ENCODE measurements at places on chromosomes 13 and 19. TPM values are rescaled to one million over a fixed set of nuclear protein-coding genes. Genes with fewer than 3 reads are reported as not detected.

GRCh38 chr13:32669030-32669646, 82.9 kb downstream of the PDS5B start:
- no peak overlapping the region for H3K27ac ChIP-seq
- H3K36me3 ChIP-seq: peaks cover 4% of the 10 kb centered on the region
- no peaks in the 10 kb centered on the region for H3K27me3 ChIP-seq
- H3K4me1 ChIP-seq: no peaks in the 10 kb centered on the region

DNA sequence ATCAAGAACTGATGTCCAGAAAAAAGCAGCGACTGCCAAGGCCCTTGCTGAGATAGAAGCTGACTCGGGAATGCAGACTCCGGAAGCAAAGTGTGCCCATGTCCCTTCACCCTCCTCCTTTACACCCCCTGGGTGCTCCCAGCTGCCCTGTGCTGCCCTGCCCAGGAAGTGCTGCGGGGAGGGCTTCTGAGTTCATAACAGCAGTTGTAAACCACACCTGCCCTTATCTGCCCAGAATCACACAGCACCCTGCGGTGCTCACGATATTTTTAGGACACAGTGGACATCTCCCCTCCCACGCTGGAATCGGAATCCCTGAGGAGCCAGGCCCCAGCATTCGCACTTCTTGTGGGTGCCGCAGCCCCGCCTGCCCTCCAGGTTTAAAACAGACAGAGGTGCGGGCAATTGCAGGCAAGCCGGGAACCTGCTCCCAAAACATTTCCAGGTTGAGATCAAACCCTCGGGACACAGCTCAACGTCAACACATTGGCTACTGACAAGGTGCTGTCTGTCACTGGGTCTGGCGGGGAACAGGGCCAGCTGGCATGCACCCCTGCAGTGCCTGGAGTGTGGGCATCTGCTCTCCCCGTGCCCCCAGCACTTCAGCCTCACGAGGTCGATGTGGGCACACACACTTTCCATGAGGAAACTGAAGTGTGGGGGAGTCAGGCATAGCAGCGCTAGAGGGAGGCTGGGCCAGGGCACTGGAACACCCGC, 36.8 kb downstream of the RAB20 start:
- peaks cover 2% of the 10 kb centered on the region for H3K27me3 ChIP-seq
- no peaks in the 10 kb centered on the region for H3K36me3 ChIP-seq

DNA sequence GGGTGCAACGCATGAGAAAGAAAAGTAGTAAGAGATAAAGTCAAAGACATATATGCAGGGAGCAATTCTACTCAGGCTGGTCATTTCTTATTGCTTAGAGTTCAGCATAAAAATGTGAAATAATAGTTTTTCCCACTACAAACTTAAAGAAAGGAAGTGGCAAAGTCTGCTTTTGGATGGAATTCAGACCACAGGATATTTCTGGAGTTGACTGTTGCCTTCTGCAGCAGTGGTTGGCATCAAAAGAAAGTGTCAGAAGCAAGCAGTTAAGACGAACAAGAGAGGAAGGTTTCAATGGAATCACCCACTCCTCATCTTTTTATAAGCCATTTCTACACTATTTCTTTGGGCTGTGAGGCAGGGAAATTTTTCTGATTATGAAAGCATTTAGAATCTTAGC, 36.2 kb upstream of the TRPC4 start:
- no peaks in the 10 kb centered on the region for H3K27me3 ChIP-seq
- DNase-seq: no peak
- no peak overlapping the region for H3K4me3 ChIP-seq

DNA sequence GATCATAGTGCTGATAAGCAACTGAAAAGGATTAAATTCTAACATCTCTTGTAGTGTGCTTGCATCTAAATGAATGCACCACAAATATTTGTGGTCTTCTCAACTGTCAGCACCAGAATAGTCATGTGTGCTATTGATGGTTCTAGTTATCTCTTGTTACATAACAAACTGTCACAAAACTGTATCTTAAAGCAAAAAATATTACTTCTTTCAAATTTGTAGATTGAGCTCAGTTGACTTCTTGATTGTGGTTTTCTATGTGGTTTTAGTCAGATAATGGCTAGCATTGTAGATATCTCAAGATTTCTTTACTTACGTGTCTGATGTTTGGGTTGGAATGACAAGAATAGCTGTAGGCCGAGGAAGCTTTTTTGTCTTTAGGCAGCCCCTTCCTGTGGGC, 431.3 kb downstream of the SLITRK6 start:
- H3K27ac ChIP-seq: no peak overlapping the region
- H3K4me3 ChIP-seq: no peak overlapping the region
- H3K36me3 ChIP-seq: no peaks in the 10 kb centered on the region
- DNase-seq: no peak
- H3K4me1 ChIP-seq: no peaks in the 10 kb centered on the region

DNA sequence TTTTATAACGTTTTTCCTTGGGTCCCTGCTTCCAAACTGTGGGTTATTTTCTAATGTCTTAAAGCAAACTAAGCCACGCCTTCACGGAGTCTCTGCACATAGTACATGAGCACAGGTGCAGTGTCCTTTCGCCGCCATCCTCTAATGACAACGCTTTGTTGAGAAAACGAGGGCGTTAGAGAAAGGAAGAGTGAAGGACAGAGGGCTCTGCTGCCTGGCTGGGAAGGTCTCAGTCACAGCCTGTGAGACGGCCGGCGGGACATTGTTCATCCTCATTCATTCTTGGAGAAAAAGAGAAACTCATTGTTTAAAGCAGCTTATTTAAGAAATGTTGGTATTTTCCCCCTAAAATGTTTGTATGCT, 9.5 kb downstream of the IL17D start:
- H3K4me1 ChIP-seq: peaks cover 53% of the 10 kb centered on the region
- DNase-seq: peak; percentile 43
- H3K27ac ChIP-seq: peak overlapping the region; percentile 95

PRKACA gene
- 121 TPM for total RNA-seq

GPR183 gene
- 1.8 TPM for total RNA-seq

PPP1R12C gene
- total RNA-seq: 59.9 TPM

All from muscle of leg (tissue), 16 donors.